ENCODE measurements at places on chromosomes 11 and 22.

DNA sequence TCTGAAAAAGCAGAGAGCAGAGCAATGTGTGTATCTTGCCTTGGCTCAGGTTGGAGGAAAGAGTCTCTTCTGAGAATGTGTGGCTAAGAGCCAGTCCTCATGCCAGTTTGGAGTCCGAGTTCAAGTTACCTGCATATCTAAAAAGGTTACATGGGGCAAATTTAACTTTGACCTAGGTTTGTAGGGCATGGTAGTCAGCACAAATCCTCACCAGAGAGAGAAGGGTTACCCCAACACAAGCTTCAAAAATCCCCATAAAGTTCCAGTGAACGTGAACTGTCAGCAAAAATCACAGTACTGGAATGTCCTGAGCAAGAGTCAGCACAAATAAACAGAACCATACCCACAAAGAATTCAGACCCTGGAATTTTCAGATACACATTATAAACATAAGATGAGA lies 13.8 kb downstream of the SDHD start:
- no peak for DNase-seq

- DNase-seq = no peak
Observed at GRCh38 chr11:129959687-129960086, 42.9 kb downstream of the PRDM10 start.

DNA sequence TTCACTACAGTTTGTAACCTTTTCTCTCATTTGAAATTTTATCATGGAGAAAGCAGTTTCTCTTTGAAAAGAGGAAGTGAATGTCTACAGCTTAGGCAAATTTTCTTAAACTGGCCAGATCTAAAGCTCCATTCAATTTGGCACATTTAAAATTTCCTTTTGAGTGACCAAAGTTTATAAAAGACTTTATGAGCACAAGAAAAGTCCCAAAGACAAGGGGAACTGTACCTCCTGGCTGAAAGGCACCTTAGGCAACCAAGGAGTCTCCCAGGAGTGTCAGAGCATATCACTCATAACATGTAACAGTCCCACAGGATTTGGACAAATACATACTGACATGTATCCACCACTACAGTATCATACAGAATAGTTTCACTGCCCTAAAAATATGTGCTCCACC lies 41.3 kb downstream of the NARS2 start:
- no peak for DNase-seq

GRCh38 chr11:69174841-69175240 lies 19.1 kb downstream of the SMIM38 start:
- peak; percentile 52 for DNase-seq

- DNase-seq = no peak
Observed at GRCh38 chr11:1011320-1011698, 25.2 kb downstream of the MUC6 start.

- no peak for DNase-seq
Observed at GRCh38 chr11:94185416-94186084, 56.9 kb downstream of the PANX1 start.

- no peak for DNase-seq
Observed at GRCh38 chr22:19398206-19398605, 33.3 kb downstream of the HIRA start.

- no peak for DNase-seq
Observed at GRCh38 chr11:37124384-37124783, 526.3 kb upstream of the RAG2 start.

DNA sequence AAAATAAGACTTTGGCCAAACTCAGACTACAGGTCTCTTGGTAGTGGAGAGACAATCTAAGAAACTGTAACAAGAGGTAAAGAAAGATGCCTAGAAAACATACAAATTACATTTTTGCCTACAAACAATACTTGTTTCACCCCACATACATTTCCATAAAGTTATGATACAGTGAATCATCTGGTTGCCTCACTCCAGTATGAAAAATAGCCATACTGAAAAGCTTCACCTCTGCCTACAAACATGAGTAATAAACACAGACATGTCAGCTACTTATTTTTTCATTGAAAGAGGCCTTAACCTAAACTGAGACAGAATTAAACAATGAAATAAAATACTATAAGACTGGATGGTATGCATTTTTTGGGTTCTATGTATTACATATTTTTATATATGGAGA lies 1463.0 kb downstream of the FAM181B start:
- DNase-seq = no peak

- DNase-seq = peak; percentile 45
Observed at GRCh38 chr22:30206944-30207343, 39.6 kb downstream of the LIF start.

GRCh38 chr11:84800755-84801346 lies 826.3 kb downstream of the DLG2 start:
- DNase-seq = peak; percentile 33

- no peak for DNase-seq
Observed at GRCh38 chr11:71548716-71549151, 514 bp downstream of the KRTAP5-9 start.

DNA sequence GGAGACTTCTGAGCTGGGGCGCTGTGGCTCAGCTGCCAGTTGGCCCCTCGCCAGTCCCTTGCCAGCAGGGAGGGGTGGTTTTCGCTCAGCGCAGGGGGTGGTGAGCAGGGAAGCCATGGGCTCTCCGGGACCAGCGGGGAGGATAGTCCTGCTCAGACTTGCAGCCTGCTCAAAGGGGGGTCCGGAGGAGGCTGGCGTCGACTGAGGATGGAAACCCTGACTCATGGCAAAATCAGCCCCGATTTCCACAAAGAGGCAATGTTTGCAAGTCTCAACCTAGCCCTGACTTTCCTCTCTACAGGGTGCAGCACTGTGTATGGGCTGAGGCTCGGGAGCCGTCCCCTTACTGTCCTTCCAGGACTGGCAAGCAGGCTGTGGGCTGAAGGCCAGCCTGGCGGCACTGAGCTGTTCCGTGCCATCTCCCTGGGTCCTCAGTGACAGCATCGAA lies 35.1 kb downstream of the FBLN1 start:
- DNase-seq = no peak

GRCh38 chr22:41661088-41661487 lies 27.6 kb downstream of the SNU13 start:
- no peak for DNase-seq

DNA sequence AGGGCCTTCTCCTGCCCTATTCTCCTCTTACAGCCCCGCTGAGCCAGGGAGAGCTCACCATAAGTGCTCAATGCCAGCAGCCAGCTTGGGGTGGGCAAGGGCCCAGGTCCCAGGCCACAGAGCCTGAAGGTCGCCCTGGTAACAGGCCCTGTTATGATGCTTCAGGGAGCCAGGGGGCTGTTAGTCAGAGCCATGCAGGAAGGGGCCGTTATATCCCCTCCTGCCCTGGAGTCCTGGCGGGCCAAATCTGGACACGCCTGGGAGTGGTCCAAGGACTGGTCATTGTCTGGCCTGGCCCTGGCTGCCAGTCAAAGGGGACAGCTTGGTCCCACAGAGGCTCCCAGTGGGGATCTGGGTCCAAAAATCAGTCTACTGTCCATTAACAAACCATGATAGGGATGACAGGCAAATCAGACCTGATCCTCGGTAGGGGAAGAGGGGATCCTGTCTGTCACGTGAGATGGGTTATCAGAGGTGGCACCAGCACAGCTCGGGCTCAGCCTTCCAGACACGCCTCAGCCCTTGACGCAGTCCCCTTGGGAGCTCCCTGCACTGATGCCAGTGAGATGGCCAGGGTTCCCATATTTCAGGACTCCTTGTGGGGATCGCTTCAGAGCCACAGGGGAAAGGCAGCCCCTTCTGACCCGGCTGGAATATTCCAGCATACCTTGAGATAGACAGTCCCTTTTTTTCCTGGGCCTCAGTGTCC lies 55.9 kb downstream of the LRRC32 start:
- DNase-seq = no peak

DNA sequence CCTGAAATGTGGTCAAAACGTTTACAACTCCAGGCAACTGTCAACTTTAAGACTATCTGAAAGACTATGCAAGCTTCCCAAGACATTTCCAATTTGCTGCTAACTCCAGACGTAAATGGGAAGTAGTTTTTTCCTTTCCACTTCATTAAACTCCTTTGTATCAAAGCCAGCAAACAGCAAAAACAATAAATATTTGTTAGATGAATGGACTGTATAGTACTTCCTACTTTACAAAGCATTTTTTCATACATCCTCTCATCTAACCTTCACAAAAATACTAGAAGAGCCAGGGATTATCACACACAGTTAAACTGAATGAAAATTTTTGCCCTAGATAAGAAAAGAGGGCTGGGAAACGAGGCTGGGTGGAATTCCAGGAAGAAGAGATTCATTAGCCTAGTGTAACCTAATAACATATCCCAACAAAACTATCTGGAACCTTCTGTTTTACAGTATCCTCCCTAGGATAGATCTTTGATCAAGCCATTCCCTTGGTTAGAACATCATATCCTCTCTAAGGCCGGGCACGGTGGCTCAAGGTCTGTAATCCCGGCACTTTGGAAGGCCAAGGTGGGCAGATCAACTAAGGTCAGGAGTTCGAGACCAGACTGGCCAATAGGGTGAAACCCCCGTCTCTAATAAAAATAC lies 10.4 kb downstream of the NUP98 start:
- DNase-seq = no peak

DNA sequence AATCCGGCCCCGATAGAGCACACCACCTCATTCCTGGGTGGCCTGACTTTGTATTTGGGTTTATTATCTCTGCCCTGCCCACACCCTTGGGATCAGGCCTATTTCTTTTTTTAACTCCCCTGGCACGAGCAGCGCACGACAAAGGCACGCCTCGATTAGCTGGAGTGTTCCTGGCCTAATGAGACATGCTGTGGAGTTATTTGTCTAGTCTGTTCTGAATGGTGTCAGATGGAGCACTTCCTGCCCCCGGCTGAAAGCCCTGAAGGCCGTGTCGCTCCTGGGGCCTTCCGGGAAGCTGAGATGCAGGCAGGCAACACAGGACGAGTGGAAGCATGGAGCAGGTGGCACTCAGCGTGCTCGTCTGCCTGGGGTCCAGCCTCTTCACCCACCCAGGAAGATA lies 47.1 kb downstream of the LARGE1 start:
- no peak for DNase-seq

GRCh38 chr11:31770011-31770700 lies 41.0 kb downstream of the PAX6 start:
- DNase-seq = no peak
